Mesangial cell (primary cell): ENCODE measurements at places on chromosomes 12 and 14. TPM values are rescaled to one million over a fixed set of nuclear protein-coding genes. Genes with fewer than 3 reads are reported as not detected.

TSHR gene
- total RNA-seq: 7.2 TPM in 1 of 2 replicates, not detected in the other

RIC8B gene
- 5.5 and 7.2 TPM in 2 replicates for total RNA-seq

FGFR1OP2 gene
- 15.3 and 20.9 TPM in 2 replicates for total RNA-seq

NAV3 gene
- 12.3 and 25.1 TPM in 2 replicates for total RNA-seq

KRT83 gene
- total RNA-seq: not detected in 2 replicates

FGF23 gene
- total RNA-seq: not detected in 2 replicates

TDRD9 gene
- 0.33 and 0.76 TPM in 2 replicates for total RNA-seq

IFNG-AS1 gene
- not detected in 2 replicates for total RNA-seq
